H4 (cell line): ENCODE measurements at places on chromosomes 4 and X.

DNA sequence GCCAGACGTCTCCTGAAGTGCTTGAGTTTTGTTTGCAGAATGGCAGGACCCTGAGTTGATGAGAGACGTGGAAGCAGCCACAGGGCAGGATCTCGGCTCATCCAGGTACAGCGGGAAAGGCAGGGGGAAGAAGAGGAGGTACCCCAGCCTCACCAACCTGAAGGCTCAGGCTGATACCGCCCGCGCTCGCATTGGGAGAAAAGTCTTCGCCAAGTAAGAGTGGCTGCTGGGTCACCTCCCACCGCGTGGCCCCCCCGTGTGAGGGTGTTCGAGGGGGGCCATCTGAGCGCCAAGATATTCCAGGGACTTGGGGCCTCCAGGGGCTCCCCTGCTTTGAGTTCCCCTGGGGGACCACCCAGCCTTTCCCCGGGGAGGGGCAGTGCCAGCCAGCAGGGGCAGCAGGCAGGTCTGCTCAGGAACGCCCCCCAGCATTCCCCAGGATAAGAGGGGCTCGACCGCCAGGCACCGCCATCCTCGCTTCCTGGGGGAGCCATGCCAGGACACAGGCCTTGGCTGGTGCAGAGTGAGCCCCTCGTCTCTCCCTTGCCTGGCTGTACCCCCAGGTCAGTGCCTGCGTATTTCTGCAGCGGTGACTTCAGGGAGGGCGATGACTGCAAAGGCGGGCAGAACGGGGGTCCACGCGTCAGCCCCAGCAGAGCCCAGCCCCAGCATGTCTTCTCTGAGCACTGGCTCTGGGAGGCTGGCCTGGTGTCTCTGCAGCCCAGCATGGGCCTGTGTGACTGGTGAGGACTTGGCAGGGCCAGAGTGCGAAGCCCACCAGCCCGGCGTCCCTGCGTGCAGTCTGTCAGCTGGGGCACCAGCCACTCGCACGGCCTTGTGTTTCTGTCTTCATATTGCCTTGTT lies 22.3 kb downstream of the NKX1-1 start:
- no peak for DNase-seq

GRCh38 chr4:159070742-159071141 lies 32.1 kb upstream of the RAPGEF2 start:
- peak; percentile 35 for DNase-seq

- no peak for DNase-seq
Observed at GRCh38 chr4:34633241-34633640, 1611.1 kb downstream of the ARAP2 start.

- DNase-seq: no peak
Observed at GRCh38 chr4:47703956-47704355, 133.9 kb downstream of the CORIN start.

DNA sequence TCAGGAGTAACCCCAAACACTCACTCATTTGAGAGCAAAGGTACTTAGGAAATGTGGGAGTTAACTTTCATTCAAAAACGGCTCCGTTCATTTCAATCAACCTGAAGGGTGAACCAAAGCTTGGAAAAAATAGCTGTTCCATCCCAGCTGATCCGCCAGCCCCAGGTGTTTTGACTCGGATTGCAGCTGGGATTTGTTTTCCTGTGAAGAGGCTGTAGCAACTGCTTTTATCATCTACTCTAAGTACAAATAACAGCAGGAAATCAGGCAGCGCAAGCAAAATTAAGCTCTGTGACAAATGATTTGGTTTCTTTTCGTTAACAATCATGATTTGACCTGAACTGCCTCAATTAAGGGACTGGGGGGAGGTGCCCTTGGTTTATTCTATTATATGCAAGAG lies 154.7 kb downstream of the BEND2 start:
- no peak for DNase-seq

GRCh38 chr4:183635321-183635720 lies 23.7 kb downstream of the RWDD4 start:
- DNase-seq: no peak

GRCh38 chr4:88163336-88163735 lies 4.9 kb upstream of the ABCG2 start:
- no peak for DNase-seq

GRCh38 chr4:100391863-100392262 lies 126.0 kb downstream of the EMCN start:
- DNase-seq: peak; percentile 64

- no peak for DNase-seq
Observed at GRCh38 chrX:125293850-125294780, 25.6 kb upstream of the TEX13C start.

DNA sequence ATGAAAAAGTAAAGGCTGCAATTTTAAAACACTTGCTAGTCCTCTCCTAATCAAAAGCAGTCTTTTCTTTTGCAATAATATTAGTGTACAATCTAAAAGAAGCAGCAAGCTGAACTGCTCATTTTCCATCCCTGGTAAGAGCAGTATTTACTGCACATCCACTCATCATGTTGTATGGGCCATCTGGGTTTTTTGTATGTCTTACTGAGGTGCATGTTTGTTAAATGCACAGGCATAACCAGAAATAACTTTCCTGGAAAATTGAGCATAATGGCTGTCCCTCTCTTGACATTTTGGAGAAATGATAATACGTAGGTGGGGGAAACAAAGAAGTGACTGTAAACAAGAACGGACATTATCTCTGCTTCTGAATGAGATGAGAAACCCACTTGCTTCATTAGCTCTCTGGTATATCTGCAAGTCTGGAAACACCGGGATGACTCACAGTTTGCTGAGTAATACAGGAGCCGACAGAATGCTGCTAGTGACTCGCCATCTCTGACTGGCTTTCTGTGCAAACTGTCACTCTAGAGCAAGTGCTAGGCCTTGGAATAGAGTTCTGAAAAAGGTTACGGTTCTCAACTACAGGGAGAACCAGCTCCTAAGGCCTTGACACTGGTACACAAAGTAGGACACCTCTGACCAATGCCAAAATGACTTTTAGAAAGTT lies 85.7 kb upstream of the MTM1 start:
- peak; percentile 19 for DNase-seq

- DNase-seq: peak; percentile 84
Observed at GRCh38 chr4:172982151-172982590, 186.4 kb upstream of the GALNT7 start.

DNA sequence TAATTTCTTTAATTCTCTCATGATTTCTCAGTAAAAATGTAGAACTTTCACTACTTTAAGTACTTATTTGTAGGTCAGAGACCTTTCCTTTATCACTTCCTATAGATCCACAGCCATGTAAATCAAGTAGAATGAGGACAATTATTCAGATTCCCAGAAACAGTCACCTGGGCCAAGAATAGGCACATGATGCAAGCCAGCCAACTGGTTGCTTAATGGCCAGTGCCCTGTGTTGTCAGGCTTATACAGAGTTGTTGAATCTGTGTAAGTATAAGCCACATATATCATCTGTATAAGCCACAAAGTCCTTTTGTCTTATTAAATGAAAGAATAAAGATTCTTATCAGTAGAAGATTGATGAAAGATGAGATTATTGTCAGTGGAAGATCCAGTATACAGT lies 5.2 kb downstream of the BANK1 start:
- no peak for DNase-seq

DNA sequence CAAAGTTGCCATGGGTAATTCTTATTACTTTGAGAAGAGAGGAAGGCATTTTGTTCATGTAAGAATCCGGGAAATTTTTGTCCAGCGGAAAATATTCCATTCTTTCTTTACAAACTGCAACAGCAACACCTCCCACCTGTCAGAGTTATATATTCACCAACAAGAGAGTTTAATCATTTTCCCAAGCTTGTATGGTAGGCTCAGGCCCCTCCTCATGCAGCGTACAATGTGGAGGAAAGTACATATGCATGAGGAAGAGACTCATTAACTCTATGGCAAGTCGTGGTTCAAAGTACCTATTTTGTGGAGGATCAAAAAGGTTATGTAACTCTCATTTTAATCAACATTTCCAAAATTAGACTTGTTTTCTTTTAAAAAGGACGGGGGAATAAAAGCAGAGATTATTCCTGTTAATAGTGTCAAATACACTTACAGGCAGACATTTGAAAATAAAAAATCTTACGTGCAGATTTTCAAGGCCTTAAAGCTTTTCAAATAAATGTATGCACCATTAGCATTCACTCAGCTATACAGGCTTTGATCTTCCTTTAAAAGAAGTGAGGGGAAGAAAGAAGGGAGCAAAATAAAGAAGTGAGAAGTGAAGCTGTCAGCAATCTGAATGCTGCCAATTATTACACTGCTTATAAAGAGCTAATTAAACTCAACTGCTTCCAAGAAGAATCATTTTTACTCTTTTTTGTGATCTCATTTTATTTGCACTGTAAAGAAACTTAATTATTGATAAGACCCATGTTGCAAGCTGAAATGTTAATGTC lies 204.8 kb downstream of the FAT4 start:
- no peak for DNase-seq

- DNase-seq: peak; percentile 16
Observed at GRCh38 chr4:89765966-89766365, 71.0 kb downstream of the SNCA start.

DNA sequence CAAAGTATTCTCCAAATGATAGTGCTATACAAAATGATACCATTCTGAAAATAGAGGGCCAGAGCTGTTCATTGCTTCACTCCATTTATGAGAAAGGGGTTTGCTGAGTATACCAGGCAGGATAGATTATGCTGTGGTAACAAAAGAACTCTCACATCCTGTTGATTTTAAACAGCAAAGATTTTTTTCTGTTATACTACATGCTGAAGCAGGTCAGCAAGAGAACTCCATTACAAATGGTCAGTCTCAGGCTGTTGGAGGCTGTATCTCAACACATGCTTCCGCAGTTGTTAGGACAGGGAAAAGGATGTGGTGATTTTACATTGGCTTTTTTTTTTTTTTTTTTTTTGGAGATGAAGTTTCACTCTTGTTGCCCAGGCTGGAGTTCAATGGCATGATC lies 13.7 kb upstream of the KLHL5 start:
- no peak for DNase-seq

DNA sequence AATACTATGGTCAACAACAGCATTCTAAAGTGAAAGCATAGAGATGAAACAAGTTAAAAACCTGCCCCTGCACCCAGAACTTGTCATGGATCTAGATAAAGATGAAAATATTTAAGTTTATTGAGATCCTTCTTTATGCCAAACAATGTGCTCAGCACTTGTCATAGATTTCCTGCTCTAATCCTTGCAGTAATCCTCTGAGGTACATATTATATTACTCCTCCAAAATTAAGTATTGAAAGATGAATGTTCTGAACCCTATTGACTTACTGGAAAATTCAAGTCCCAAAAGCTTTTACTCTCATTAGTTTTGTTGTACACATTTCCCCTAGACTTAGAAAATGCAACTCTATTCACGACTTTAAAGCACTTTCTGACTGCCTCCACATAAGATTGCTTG lies 35.6 kb downstream of the CAMK2D start:
- DNase-seq: no peak

DNA sequence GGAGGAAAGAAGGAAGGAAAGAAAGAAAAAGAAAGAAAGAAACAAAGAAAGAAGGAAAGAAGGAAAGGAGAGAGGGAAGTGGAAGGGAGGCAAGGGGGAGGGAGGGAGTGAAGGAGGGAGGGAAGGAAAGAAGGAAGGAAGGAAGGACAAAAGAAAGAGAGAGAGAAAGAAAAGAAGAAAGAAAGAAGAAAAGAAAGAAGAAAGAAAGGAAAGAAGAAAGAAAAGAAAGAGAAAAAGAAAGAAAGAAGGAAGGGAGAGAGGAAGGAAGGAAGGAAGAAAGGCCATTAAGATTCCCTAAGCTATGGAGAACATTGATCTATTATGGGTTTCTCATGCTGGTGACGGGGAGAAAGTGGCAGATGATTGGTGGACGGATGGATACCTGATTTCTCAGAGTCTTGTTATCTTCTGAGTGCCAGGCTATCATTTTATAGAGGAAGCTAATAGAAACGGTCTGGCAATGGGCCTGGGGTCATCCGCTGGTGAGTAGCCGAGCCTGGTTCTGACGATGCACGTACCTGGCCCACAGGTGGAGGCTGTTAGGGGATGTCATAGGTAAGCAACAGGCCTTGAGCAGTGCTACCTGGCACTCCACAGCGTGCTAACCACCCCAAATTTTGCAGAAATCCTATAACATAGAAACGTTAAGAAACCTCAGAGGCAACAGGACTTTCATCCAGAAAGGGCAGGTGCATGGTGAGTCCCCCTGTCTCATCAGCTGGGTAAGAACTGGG lies 142.9 kb downstream of the SHOX start:
- no peak for DNase-seq

DNA sequence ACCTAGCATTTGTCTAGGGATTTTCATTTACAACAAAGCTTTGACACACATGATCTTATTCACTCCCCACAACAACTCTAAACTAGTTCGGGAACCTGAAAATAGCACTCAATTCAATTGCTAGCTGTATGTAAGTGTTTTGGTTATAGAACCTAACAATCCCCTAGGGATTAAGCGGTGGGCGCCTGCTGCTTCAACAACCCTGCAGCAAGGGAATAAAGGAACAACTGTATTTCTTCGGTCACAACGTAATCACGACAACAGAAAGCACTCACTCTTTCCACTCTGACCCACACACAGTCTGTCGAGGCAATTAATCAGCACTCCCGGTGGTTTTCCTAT lies 674 bp upstream of the DIAPH2 start:
- no peak for DNase-seq

- DNase-seq: no peak
Observed at GRCh38 chr4:80407246-80407645, 71.7 kb downstream of the CFAP299 start.

DNA sequence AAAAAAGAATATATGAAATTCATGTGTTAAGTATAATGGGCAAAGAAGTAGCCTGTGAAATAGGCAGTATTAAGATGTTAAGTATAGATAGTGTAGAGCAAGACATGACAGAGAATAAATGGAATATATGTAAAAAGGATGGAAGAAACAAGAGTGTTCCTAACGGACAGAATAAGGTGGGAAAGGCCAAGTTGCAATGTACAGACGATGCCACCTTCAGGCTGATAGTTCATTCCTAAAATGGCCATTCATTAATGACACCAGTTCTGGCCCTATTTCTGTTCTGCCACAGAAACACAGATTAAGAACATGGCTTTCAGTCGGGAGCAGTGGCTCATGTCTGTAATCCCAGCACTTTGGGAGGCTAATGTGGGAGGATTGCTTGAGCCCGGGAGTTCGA lies 4.4 kb upstream of the FAM184B start:
- no peak for DNase-seq

GRCh38 chrX:132016628-132017430 lies 6.3 kb upstream of the STK26 start:
- DNase-seq: no peak

DNA sequence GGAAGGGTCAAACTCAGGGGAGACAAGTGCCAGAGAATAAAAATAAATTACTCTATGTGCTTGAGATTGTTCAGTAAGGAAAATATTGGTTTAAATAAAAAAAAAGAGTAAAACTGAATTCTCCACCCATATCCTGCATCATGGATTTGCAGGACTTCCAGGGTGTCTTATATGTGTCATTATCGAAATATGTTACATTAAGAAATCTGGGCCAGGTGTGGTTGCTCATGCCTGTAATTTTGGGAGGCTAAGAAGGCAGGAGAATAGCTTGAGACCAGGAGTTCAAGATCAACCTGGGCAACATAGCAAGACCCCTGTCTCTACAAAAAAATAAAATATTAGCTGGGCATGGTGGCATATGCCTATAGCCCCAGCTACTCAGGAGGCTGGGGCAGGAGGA lies 104.9 kb downstream of the PPP3CA start:
- no peak for DNase-seq
